Natural killer cell treated with Interleukin-12 subunit alpha and Interleukin-12 subunit beta and Interleukin-15 and Interleukin-18, amount 100 ng/mL, for 72 hours (primary cell): ENCODE measurements at places on chromosomes 4 and X. TPM values are rescaled to one million over a fixed set of nuclear protein-coding genes. Genes with fewer than 3 reads are reported as not detected.

Gene HTR2C
- total RNA-seq: not detected

Gene CENPE
- 69.6 TPM for total RNA-seq

Gene TBX22
- not detected for total RNA-seq

Gene NKX6-1
- not detected for total RNA-seq

Gene RPL34
- 712 TPM for total RNA-seq

Gene GDPD2
- 0.17 TPM for total RNA-seq

Gene RPL39
- 1,156 TPM for total RNA-seq

Gene GABRB1
- total RNA-seq: not detected

Gene MAGEE1
- total RNA-seq: 2.0 TPM

GRCh38 chr4:6917461-6918271, 8.0 kb downstream of the TBC1D14 start:
- DNase-seq: peak; percentile 78

DNA sequence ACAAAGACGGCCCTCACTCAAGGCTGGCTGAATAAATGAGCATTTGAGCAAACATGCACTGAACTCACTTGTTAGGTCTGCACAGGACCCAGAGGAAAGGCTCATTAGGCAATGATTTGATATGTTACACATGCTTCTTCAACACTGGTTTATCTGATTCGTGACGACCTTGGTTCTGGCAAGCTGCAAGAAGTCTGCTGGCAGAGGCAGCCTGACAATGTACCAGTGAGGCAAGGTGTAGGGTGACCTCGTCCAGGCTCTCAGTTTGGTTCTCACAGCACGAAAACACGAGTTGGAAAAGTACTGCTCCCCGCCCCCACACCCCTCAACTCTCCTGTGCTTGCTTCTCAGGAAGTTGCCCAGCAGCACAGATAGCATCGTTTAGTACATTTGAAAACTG, 63.1 kb upstream of the CITED1 start:
- no peak for DNase-seq

- DNase-seq: no peak
Observed at GRCh38 chrX:110108381-110108821, 105.5 kb downstream of the TMEM164 start.

DNA sequence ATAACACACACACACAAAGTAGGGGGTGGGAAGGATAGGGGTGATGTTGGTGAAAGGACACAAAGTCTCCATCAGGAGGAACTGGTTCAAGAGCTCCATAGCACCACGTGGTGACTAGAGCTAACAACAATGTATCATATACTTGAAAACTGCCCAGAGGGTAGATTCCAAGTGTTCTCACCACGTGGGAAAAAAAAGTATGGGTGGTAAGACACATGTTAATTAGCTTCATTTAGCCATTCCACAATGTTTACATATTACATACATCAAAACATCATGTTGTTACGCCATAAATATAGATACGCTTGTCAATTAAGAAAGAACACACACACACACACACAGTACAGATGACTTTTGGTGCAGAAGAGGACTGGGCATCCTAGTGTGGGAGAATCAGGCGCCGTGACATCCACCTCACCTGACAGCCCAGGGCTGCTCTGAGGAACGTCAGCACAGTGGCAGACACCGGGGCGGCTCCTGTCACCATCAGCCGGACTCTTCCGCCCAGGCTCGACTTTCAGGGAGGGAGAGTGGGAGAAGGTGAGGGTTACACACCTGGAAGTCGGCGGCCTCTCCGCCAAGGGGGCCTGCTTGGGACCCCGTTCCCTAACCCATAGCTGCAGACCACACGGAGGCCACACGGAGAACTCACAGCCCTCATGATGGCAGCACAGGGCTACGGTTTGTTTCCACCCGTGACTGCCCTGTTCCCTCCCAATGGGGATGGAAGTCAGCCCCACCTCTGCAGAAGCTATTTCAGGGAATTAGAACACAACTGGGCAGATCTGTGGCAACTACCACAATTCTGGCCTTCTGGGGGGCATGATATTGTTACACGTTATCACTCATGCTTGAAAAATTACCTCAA, 31.8 kb upstream of the CENPU start:
- no peak for DNase-seq

- DNase-seq: no peak
Observed at GRCh38 chr4:40990236-40990898, 224.0 kb downstream of the APBB2 start.

- no peak for DNase-seq
Observed at GRCh38 chr4:85595796-85596559, 121.0 kb downstream of the ARHGAP24 start.

DNA sequence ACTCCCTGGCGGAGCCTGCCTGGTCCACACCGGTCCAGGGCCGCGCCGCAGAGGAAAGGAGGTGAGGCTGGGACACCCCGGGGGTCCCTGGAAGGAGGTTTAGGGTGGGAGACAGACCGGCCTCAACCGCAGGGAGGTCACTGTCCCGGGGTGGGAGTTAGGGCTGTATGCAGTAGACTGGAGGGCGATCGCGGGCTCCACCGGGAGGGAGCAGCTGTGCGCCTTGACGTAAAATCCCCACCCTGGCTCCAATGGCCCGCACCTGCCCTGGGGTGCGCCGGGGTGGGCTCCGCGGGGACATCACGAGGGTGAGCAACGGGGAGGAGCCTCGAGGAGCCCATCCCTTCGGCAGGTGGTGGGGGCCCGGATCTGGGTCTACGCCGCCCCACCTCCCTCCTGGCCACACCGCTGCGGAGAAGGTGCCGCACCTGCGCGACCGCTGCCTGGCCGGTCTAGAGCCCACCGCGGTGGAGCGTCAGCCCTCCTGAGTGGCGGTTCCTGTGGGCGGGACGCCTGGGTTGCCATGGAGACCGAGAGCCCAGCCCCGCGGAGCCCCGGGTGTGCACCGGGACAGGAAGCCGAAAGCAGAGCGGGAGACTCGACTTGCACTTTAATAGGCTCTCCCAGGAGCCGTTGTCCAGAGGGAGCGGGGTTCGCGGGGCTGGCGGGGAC, 105.1 kb downstream of the ADRA2C start:
- peak; percentile 60 for DNase-seq

DNA sequence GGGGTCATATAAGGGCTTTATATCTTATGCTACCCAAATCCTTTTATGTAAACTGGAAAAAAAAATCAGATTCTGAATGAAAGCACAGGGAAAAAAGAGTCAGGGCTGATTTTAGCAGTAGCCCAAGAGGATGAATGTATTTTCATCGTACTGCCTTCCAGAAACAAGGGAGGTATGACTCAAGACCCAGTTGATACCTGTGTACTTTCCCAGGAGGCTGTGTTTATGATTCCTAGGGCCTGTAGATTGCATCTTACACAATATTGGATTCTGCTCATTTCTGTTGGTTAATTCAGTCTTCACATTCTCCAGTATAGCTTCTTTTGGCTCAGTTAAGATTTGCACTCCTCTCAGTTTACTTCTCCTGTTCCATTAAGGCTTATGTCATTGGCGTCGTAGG, 127.9 kb upstream of the LIMCH1 start:
- DNase-seq: no peak

DNA sequence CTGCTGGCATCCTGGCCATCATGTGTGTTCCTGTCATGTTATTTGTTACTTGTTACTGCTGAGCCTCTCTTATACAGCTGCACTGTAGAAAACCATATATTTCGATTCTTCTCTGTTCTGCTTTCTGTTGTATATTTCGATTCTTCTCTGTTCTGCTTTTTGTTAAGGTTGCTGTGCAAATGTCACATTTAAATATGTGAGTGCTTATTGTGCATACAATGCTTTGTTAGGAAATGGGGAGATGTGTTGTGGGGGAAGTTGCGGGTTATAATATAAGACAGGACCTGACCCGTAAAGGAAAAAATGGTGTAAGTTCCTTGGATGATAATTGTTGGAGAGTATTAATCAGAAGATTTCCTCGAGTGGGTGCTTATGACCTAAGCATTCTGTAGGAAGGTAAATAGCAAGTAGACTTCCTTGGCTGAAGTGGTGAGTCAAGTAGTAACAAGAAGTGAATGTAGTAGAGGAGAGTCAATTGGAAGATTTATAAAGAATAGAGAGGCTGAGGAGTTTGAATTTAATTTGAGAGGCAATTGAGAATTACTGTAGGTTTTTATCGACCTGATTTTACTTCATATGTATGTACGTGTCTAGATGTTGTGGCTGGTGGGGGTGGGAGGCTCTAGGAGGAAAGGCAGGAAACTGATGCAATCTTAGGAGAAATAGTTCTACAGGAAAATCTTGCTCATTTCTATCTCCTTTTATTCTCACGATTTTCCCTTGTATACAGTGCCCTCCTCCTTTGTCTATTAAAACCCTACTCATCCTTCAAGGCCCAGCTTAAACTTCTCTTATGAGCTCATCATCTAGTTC, 8.5 kb downstream of the OGT start:
- no peak for DNase-seq

DNA sequence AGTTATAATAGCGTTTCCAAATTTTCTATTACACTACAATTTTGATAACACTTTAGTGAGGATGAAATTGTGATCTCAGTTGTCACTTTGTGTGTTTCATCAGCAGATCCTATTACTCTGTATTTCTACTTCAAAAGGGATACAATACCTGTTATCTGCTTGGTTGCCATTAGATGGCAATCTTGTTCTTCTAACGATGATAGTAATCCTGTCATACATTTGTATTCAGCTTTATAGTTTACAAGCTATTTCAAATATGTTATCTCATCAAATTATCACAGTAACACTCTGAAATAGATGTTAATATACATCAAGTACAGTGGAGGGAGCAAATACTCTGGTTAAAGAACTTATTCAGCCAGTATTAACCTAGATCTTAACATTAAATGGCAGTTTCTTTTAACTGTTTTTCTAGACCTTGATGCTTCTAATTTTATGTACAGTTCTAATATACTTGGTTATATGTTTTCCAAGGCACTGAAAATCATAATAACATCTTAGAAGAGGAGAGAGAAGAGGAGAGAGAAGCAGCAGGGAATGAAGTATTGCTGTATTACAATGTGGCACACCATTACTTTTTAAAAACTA, 292.0 kb downstream of the CCSER1 start:
- DNase-seq: no peak

DNA sequence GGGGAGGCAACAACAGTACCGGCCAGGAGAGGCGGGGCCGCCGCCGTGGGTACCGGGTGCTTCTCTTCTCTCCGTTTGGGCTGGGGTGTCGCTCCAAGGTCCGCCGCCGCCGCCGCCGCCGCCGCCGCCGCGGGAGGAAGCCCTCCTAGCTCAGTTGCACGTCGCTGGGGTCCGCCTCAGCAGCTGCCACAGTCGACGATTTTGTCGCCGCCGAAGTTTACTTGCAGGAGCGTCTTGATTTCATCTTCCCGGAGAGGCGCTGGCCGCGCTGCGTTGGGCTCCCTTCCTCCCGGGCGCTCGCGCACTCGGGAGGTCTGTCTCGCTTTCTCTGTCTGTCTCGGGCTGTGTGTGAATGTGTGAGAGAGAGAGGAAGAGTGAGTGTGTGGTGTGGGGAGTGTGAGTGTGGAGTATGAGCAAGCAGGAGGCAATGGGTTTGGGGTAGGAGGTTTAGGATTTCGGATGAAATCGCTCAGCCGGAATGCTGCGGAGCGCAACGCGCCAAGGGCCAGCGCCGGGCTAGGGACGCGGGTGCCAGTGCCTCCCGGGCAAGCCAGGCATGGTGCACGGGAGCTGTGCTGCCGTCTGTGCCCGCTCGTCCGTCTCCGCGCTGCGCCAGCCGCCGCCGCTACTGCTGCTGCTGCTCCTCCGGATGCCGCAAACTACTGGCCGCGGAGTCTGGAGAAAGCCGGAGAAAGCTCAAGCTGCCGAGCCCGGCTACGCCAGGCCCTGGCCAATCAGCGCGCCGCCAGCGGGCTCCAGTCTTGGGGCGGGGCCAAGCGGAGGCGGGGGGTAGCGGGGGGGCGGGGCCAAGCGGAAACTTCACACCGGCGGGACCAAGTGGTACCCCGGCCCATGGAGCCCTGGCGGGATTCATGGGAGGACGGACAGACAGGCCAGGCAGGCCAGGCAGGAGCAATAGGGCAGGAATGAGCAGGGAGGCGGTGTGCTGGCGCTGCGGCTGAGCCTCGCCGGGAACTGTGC, at the start of gene PCDH19:
Gene PCDH19 (minus strand): TSS at position 664 of the 981 bp plus-strand sequence. CDS start 1,676 bp downstream, outside the sequence.
- DNase-seq: no peak

GRCh38 chrX:356385-357034, 30.2 kb downstream of the PPP2R3B start:
- peak; percentile 51 for DNase-seq

DNA sequence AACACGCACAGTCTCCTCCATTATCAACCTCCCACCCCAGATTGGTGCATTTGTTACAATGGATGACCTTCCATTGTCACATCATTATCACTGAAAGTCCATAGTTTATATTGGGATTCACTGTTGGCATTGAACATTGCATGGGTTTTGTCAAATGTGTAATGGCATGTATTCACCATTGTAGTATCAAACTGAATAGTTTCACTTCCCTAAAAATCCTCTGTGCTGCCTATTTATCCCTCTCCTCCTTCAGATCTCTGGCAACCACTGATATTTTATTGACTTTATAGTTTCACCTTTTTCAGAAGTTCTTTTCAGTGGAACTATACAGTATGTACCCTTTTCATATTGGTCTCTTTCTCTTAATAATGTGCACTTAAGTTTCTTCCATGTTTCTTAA, 1565.4 kb downstream of the PCDH18 start:
- DNase-seq: no peak

GRCh38 chr4:64784125-64784524, 374.9 kb upstream of the TECRL start:
- DNase-seq: no peak

- DNase-seq: no peak
Observed at GRCh38 chr4:145045180-145045579, 52.8 kb downstream of the ANAPC10 start.

DNA sequence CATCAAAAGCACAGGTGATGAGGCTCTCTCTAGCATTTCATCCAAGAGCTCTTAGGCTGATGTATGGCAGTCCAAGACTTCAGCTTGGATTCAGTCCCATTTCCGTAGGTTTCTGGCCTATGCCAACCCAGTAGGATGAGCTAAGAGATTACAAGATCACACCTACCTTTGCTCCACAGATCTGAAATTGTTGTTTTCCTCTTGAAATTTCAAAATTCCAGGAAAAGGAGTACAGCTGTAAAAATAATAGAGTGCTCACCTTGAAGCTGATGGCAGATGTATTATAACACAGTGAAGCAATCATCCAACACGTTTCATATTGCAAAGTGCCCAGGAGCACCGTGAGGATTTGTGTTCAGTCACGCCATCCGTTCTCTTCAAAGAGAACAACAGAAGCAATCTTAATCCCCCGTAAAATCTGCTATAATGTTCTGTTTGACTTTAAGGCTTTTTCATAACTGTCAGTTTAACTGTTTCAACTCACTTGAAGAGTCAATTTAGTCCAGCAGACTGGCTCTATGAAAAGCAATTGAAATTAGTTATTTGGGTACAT, 137.5 kb downstream of the CPE start:
- DNase-seq: no peak

GRCh38 chrX:101217689-101218088, 1.9 kb upstream of the DRP2 start:
- no peak for DNase-seq

- DNase-seq: no peak
Observed at GRCh38 chrX:96764864-96765263, 80.2 kb downstream of the DIAPH2 start.

DNA sequence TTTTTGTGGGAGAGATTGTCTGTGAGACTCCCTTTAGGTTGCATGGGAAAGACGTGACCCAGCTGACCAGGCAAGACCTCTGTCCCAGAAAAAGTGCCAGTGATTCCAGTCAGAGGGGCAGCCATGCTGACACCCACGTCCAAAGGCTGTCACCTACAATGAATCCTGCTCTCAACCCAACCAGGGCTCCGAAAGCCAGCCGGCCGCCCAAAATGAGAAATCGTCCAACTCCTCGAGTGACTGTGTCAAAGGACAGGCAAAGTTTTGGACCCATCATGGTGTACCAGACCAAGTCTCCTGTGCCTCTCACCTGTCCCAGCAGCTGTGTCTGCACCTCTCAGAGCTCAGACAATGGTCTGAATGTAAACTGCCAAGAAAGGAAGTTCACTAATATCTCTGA, 5.5 kb downstream of the SLITRK2 start:
- DNase-seq: no peak
